Small intestine (tissue), 16 donors: ENCODE measurements at places on chromosomes 3 and 15. TPM values are rescaled to one million over a fixed set of nuclear protein-coding genes. Genes with fewer than 3 reads are reported as not detected.

DNA sequence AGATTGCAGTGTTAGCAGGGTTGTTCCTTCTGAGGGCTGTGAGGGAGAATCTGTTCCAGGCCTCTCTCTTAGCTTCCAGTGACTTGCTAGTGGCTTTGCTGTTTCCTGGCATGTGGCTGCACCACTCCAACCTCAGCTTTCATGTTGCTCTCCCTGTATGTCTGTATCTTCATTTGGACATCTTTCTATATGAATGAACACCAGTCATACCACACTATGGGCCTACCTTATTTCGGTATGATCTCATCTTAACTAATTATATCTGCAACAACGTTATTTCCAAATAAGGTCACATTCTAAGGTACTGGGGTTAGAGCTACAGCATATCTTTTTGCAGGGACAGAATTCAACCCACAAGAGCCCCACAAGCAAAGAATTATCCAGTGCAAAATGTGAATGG, 356.7 kb upstream of the UMPS start:
- DNase-seq = no peak

DNA sequence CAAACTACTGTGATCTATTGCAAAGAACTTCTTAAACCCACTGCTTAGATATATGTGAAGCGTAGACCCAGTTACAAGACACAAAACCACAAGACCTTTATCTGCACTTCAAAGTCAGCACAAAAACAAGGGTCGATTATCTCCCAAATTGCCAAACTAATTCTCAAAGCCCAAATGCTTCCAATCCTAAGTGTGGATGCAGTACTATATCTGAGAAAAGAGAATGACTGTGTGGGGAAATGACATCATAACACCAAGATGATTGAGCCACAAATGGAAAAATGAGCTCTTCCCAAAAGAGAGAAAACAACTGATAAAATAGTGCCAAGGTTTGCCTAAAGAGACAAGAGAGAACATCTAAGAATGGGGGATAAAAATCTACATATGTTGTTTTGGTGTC, 86.2 kb downstream of the MEIS2 start:
- DNase-seq = no peak

DNA sequence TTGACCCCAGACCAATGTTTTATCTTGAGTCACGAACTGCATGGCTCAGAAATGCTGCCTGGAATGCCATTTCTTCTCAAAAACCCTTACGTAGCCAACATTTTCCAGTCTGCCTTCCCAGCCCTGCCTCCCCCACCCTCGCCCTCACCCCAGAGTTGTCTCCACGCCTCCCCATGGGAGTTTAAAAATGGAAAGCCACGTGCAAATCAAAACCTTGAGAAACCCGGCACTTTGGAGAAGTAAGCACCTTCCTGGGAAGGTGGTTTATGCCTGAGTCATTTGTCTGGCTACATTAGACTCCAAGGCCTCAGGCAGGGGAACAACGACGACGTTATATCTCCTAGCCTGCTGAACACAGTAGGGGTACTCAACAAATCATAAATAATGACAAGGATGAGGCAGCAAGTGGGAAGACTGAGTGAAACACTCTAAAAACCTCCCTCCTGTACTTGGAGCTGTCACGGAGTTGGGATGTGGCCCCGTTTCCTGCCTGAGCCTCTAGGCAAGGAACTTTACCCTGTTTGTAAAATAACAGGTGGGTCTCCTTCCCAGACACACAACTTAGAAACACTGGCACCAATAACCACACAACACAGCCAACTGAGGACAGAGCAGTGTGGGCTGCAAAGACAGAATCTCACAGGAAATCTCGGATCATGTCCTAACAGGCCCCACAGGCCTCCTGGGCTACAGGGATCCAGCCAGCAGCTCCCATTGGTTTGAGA, 179.1 kb downstream of the NTRK3 start:
- DNase-seq = no peak

GRCh38 chr15:40054855-40055575, 16.0 kb upstream of the SRP14 start:
- peak; percentile 62 for DNase-seq

- DNase-seq = no peak
Observed at GRCh38 chr3:100160521-100160920, 46.2 kb upstream of the FILIP1L start.

Gene RAB27A
- polyA plus RNA-seq = 52.3 TPM

DNA sequence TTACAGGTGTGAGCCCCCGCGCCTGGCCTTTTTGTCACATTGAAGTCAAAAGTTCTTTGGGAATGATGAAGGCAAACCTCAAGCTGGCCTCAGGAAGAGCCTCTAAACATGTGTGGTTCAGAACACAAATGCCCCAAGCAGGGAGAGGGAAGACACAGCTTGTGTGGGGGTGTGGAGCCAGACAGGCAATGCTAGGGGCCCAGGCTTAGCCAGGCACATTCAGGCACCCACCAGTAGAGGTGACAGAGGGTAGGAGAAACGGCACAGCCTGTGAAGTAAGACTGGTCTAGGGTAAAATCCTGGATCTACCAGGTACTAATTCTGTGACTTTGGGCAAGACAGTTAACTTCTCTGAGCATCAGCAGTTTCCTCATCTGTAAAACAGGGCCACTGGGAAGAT, 3.5 kb downstream of the HDC start:
- DNase-seq = no peak
